ENCODE measurements at places on chromosomes 7 and 10. TPM values are rescaled to one million over a fixed set of nuclear protein-coding genes. Genes with fewer than 3 reads are reported as not detected.

DNA sequence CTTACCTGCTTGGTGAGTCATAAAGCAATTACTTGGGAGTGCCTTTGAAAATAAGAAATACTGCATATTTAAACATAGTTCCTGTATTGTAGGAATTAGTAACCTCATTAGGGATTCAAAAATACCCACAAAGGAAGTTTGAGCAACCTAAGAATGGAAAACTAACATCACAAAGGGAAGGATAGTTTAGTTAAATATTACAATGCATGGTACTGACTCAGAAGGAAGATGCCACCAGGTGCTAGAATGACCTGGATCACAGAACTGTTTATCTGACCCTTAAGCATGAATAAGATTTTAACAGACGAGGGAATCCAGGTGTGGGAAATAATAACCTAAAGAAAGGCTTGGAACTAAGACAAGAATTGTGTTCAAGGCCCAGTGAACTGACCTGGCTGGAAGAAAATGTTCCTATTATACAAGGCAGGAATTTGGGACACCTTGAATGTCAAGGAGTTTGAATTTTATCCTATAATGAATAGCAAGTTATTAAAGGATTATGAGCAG is 106.4 kb downstream of the GSAP start:
- DNase-seq, result no peak

DNA sequence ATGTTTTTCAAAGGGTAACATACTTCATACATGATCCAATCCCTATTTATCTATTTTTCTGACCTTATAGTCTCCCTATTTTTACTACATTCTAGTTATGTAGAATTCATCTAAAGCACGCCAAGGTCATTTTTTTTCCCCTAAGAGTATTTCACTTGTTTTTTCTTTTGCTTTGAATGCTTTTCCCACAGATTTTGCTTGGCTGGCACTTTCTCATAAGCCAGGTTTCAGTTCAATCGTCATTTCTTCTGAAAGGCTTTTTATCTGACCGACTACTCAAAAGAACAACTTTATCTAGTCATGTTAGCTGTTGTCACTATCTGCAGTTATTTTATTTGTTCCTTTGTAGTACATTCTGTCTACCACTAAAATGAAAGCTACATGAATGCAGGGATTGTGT is 1274.6 kb downstream of the REEP3 start:
- DNase-seq, result no peak

GRCh38 chr10:97479939-97480338 is 18.3 kb downstream of the MMS19 start:
- no peak for DNase-seq

- no peak for DNase-seq
These were observed 169.3 kb upstream of the MAGI2 start for GRCh38 chr7:79622781-79623180.

DNA sequence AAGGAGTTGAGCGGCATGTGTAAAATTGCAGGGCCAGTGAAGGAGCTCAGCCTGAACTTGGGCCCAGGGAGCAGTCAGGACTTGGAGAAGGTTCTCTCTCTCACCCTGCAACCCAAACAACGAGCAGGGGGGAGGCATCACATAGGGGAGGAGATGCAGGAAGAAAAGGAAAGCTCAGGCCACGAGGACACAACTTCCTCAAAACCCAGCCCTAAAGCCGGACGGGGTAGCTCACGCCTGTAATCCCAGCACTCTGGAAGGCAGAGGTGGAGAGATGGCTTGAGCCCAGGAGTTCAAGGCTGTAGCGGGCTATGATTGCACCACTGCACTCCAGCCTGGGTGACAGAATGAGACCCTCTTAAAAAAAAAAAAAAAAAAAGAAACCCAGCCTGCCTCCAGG is 629.1 kb downstream of the PARD3 start:
- DNase-seq, result no peak

GRCh38 chr7:1341361-1342089 is 108.9 kb downstream of the UNCX start:
- DNase-seq, result no peak

- DNase-seq, result no peak
These were observed 42.0 kb downstream of the VWA2 start for GRCh38 chr10:114281006-114281405.

GRCh38 chr10:35384265-35384868 is 48.1 kb downstream of the CCNY start:
- no peak for DNase-seq

DNA sequence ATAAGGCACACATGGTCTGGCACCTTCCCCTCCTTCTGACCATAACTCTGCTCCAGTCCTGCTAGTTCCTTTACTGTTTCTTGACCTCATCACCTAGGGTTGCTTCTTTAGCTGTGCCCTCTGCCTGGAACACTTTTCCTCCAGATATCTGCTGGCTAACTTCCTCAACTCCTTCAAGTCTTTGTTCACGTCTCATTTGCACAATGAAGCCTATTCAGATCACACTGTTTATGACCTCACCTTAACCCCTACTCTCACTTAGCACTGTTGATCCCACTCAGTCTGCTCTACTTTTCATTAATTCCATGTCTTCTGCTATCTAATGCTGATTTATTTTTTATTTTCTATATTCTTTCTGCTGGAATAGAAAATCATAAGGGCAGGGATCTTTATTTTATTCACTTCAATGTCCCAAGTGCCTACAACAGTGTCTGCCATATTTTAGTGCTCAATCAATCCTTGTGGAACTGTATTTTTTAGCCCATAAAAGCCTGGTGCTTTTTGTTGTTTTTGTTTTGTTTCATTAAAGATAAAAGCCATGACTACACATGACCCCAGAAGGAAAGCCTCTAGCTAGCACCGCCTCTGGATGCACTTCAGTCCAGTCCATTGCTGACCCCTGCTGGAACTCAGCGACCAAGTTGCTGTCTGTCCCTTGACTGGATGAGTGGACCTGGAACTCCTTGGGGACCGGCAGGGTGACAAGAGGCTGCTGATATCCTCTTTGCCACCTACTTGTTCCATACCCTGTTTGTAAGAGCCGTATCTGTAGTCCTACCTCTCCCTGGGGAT is 12.3 kb downstream of the KLF14 start:
- DNase-seq, result peak; percentile 82

DNA sequence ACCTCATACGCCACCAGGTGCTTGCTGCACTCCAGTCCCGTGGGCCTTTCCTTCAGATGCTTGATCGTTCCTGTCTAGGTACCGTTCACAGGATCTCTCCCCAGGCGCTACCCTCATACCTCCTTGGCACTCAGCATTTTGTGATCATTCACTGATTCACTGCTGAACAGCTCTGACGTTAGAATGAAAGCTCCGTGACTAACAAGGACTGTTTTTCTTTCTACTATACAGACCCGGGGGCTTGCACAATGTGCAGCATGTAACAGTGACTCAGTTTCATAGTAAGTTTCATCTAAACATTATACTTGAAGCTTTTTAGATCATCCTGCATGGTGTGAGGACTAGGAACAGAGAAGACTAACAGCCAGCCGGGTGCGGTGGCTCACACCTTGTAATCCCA is 20.6 kb downstream of the KIN start:
- DNase-seq, result no peak

DNA sequence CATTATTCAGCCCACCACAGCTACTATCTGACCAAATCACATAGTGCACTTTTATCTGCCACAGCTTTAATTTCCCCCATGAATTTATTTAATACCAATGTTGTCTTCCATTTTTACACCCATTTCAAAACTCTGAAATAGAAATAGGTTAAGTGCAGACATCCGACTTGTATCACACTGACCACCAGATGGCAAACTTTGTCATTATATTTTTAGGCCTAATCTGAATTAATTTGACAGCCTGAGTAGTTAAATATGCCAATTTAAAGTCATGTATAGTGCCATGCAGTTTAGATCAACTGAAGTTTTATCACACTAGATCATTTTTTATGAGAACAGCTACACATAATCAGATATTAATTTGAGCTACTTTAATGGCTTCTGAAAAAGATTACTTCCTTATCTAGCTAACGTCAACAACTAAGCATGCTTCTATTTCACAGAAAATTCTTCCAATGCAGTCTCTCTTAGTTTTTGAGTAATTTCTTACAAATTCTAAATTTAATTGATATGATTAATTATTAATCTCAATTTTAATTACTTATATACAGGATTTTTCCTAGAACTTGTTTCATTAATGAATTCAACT is 566.4 kb downstream of the GFRA1 start:
- no peak for DNase-seq

DNA sequence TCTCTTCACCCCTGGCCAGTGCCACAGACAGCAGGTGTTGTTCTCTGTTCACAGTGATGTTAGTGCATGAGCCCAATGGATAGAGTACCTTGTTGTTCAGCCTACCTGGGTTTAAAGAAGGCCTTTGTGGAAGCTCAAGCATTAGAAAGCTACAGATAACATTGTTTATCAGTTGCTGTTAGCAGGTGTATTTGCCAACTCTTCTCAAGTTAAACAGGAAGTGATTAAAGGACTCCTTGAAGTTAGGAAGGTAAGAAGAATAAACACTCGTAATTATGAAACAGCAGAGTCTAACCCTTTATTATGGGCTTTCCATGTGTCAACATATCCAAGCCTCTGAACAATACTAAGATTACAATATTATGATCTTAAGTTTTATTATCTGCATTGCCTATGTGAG is 25.9 kb downstream of the RGR start:
- no peak for DNase-seq

DNA sequence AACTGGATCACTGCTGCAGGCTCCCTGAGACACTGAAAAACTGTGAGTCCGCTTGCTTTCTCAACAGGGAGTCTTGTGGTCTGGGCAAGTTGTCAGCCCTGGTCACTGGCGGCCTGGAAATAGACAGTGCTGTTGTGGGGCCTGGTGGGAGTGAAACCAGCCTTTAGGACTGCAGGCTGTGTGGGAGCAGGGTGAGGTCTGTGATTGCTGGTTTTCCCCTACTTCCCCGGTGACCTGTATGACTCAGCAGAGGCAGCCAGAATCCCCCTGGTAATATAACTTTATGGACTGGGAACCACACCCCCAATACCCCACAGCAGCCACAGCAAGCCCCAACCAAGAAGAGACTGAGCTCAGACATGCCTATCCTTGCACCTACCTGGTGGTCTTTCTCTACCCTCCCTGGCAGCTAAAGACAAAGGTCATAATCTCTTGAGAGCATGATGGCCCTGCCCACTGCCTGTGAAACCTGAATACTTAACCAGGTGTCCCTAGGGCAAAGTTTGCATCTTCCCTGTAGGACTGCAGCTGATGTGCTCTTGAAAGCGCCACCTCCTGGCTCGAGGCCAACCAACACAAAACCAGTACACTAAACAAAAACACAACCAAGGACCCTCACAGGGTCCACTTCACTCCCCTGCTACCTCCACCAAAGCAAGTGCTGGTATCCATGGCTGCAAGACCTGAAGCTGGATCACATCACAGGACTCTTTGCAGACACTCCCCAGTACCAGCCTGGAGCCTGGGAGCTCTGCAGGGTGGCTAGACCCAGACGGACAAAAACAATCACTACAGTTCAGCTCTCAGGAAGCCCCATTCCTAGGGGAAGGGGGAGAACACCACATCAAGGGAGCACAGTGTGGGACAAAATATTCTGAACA is 7.2 kb upstream of the ADAM22 start:
- DNase-seq, result no peak

DNA sequence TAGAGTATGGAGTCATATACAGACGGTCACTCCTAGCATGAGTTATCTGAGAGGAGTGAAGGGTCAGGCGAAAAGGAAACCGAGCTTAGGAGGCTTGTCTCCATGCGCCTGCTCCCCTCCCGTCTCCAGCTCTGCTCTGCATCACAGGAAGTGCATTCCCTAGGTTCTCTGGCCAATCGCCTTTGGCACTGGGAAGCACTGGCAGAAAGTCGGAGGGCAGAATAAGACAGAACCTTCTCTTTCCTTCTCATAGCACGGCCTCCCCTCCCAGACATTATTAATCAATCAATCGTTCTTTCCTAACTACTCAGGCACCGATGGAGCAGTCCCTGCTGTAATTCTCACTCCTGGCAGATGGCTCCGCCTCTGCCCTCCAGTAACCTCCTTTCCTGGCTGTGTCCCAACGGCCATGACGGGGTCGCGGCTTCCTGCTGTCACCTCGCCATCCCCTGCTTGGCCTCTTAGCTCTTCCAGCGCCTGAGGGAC is 177.1 kb downstream of the FRMD4A start:
- peak; percentile 16 for DNase-seq

DNA sequence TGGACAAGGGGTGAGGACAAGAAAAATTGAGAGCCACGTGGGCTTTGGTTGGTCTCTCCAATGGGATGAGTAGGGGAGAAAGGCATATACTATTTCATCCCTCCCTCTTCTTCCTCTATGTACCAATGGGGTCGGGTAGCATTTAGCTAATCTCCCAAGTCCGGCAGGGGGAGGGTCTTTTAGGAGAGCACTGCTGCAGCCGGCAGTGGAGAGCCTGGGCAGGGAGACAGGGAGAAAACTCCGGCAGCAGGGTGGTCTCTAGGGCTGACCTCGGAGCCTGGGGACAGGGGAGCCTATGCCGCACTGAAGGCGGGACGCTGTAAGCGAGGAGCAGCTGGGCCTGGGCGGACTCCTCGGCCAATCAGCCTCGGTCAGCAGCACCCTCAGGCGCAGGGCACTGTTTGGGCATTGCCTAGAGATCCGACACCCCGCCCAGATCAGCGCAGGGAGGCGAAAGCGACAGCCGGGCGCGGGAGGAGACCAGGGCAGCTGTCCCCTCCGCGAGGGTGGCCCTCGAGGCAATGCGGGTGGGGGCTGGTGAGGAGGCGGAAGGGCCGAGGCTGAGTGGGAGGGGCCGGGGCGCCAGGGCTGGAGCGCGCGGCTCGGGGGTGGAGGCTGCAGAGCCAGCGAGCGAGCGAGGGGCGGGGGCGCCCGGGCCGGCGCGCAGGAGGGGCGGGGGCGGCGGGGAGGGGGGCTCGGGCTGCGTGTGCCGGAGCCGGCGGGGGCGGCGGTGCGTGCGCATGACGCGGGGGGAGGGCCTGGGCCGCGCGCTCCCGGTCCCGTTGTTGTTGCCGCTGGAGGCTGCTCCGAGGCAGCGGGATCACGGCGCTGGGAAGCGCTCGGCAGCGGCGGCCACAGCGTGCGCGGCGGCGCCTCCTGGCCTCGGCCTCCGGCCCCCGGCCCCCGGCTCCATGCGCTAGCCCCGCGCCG is at the start of gene AGAP3:
Gene AGAP3 (plus strand): TSS at position 785 of the 930 bp plus-strand sequence. CDS start 267 bp downstream, outside the sequence.
- DNase-seq, result peak; percentile 89

DNA sequence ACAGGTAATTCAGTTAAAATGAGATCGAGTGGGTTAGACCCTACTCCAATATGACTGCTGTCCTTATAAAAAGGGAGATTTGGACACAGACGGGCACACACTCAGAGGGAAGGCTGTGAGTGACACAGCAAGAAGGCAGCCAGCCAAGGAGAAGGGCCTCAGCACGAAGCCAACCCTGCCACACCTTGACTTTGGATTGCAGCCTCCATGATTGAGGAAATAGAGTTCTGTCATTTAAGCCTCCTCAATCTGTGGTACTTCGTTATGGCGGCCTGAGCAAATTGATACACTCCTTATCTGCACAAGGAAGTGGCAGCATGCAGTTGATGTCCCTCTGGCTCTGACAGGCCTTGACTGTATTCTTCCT is 43.8 kb downstream of the SH2D4B start:
- DNase-seq, result no peak

GRCh38 chr7:131157530-131158243 is 170.0 kb upstream of the MKLN1 start:
- DNase-seq, result no peak

- DNase-seq, result peak; percentile 55
These were observed 21.7 kb upstream of the PFKP start for GRCh38 chr10:3045471-3046209.

MPP7 gene
- polyA plus RNA-seq, result 3.1 TPM

DGKI gene
- 0.16 TPM for polyA plus RNA-seq

CPA5 gene
- polyA plus RNA-seq, result 0.06 TPM

MMRN2 gene
- polyA plus RNA-seq, result 31.7 TPM

MACC1 gene
- not detected for polyA plus RNA-seq

TAS2R3 gene
- not detected for polyA plus RNA-seq

WNT2 gene
- polyA plus RNA-seq, result 0.09 TPM

LIPN gene
- polyA plus RNA-seq, result not detected

BAIAP2L1 gene
- polyA plus RNA-seq, result 2.2 TPM

SFRP4 gene
- 0.20 TPM for polyA plus RNA-seq

GPR141 gene
- not detected for polyA plus RNA-seq

PLOD3 gene
- 35.4 TPM for polyA plus RNA-seq

Measured in heart right ventricle (tissue), 16 donors.